ENCODE measurements at places on chromosomes 6 and 20.
A peak's percentile ranks its signal among the peaks of the same experiment; 100 is the strongest.

DNA sequence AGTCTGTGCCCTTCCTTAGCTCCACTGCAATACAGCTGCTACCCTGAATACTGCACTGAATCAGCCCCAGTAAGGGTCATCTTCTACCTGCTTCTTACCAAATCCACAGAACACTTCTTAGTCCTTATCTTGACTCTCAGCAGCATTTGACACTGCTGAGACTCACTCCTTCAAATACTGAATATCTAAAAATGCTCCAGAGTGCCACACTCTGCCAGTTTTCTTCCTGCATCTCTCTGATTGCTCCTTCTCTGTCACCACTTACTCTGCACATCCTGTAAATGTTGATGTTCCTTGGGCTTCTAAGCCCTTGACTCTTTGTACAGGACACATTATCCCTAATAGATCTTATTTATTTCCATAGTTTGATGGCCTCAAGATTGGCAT is 19.8 kb downstream of the MAN1A1 start:
- DNase-seq = no peak

- DNase-seq = no peak
Measured at GRCh38 chr6:148027201-148027600, 315.4 kb upstream of the SASH1 start.

- no peak for DNase-seq
Measured at GRCh38 chr20:50034567-50035180, 51.9 kb downstream of the SNAI1 start.

DNA sequence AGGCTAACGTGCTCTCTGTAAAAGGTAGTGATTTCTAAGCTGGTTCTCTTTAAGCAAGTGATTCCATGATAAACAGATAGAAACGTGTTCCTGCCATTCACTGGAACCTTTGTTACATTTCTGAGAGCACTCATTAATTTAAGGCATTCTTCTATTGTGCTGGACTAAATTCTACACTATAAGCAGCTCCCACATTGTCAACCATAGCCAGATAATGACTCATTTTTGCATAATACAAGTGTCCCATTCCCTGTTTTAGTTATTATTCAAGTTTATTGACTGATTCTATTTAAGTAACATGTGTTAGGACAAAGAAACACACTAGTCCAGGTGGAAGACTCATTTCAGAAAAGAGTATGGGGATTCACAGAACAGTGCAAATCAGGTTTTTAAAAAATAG is 13.5 kb upstream of the XRN2 start:
- DNase-seq = no peak

DNA sequence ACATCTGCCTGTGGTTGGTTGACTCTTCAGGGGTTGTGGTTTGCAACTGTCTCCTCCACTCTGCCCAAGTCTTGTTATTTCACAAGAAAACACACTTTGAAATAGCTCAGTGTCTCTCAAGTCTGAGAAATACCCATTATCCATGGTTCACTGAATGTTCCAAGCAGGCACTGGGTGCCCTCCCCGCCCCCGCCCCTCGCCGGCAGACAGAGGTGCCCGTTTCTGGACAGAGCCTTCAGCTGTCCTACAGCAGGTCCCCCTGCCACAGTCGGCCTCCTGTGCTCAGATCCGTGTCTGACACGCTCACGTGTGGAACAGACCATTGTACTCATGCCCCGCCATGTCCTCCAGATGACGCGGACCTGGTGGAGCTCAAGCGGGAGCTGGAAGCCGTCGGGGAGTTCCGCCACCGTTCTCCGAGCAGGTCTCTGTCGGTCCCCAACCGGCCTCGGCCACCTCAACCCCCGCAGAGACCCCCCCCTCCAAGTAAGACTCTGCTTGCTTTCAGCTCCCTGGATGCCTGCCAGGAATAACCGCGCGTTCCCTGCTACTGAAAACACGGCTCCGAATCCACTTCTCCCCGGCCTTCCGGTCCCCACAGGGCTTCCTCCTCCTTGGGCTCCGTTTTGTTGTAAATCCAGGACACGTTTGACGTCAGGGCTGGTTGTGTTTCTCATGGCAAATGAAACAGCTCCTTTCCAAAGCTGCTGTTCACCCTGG is 81.4 kb downstream of the SERAC1 start:
- DNase-seq = no peak

- no peak for DNase-seq
Measured at GRCh38 chr20:4569092-4569491, 152.6 kb upstream of the PRND start.

GRCh38 chr6:50850223-50851048 is 31.8 kb downstream of the TFAP2B start:
- no peak for DNase-seq

DNA sequence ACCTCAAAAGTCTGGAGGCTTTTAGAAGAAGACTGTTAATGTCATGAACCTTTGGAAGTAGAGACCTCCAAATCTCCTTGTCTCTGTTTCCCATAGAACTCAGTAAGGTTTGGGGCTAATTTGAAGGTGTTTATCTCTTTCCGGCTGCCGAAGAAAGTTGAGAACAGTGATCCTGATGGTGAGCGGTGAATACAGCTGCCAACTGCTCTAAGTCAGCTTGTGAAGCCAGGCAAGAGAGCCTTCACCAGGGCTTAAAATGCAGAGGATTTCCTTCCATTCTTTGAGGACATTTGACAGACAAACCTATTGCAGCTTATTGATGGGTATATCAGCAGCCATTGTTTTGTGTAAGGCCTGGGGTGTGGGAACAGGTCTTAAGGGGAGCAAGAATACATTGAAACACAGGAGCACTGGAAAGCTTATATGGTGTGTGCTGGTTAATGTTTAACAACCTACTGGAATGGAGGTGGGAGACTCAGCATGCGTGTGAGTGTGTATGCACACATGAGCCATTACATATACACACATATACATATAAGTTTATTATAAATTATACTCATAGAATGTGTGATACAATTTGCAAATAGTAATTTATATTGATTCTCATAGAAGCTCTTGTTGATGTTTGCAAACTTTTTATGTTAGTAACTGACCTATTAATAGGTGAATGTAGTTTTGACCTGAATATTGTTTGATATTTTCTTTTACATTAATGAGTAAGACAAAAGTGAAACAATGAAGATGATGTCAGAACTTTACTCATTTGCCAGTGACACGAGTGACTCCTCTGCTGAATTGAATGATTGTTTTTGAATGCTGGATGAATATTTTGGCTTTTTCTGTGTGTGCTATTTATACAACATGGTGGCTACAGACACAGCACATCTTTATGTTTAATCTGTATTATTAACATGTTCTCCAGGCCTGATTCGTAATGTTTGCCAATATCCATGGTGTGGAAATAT is 18.1 kb downstream of the PLEKHG1 start:
- DNase-seq = no peak

GRCh38 chr6:145485288-145485687 is 250.0 kb downstream of the EPM2A start:
- DNase-seq = no peak

DNA sequence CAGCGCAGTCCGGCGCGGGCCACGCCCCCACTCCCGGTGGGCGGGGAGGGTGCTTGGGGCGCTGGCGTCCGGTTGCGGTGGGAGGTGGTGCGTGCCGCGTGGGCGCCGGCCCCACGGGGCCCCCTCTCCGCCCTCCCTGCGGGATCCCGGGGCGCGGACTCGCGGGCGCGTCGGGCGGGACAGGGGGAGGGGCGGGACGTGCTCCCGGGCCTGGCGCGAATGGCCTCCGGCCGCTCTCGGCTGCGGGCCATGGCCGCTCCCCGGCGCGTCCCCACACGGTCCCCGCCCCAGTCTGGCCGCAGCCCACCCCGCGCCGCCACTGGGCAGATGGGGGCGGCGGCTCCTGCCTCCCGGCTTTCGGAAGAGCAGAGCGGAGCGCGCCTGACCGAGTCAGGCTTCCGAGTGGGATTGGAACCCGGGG is 771 bp upstream of the PPP1R3G start:
- no peak for DNase-seq

DNA sequence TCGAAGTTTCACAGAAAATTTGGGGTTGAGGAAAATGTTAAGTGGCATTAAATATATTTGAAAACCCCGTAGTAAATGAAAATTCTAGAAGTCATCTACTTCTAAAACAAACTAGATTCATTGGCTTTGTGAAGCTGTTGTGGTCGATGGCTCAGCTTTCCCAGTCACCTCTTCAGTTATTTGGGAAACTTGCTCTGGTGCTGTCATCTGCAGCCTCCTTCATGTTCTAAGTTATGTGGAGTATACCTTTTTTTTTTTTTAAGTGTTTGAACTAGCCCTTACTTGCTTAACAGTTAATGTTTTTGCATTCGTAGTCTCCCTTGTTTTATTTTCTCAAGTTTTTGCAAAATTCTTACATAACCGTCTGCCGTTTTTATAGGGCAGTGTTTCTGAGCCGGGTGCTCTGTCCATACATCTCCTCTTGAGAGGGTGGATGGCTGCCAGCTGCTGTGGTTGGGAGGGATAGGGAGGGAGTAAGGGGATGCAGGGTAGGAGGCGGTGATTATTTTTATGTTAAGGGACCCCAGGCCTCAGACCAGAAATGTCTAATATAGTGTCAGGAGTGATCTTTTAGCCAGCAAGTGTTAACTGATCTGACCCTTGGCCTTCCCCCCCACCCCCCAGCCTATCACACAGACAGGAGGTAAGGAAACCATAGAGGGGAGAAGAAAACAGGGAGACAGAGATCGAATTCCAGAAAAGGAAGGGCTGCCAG is 7.1 kb downstream of the RREB1 start:
- DNase-seq = no peak

DNA sequence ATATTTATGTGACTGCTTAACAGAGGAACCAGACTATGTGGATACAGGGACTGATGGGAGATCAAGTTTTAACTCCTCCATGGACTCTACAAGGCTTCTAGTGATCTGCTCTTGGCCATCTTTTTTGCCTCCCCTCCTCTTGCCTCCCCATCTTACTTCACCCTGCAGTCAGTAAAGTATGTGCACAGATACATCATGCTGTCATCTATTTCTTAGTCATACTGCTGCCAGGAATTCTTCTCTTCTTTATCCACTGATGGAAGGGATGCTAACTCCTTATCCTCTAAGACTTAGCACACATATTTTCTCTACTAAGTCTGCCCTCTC is 27.6 kb upstream of the FAM83C start:
- DNase-seq = no peak

GRCh38 chr6:22651731-22652130 is 82.4 kb downstream of the HDGFL1 start:
- DNase-seq = no peak

- DNase-seq = no peak
Measured at GRCh38 chr20:61948586-61949362, 116.9 kb downstream of the TAF4 start.

GRCh38 chr6:134724771-134725340 is 225.0 kb downstream of the ALDH8A1 start:
- no peak for DNase-seq

GRCh38 chr6:32129297-32130088 is 595 bp downstream of the FKBPL start:
- DNase-seq = no peak

- DNase-seq = no peak
Measured at GRCh38 chr6:150930841-150931240, 65.3 kb downstream of the MTHFD1L start.

DNA sequence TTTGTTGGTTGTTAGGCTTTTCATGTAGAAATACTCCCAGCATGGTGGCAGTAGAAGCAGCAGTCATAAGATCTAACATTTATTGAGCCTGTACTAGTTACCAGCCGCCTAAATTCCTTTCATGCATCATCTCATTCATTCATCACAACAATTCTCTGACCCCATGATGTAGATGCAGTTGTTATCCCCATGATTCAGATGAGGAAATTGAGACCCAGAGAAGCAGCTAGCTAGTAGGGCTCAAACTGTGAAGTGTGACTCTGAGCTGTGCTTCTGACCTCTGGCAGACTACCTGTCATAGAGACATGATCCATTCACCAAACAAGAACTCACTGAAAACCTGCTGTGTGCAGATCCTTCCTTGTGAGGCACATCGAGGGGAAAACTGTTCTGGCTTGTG is 16.9 kb downstream of the RREB1 start:
- no peak for DNase-seq

- DNase-seq = no peak
Measured at GRCh38 chr6:116779573-116780164, 14.2 kb upstream of the FAM162B start.

GRCh38 chr6:41302638-41303037 is 16.2 kb upstream of the TREM1 start:
- DNase-seq = no peak

GRCh38 chr6:86964029-86964579 is 26.8 kb downstream of the HTR1E start:
- DNase-seq = no peak

DNA sequence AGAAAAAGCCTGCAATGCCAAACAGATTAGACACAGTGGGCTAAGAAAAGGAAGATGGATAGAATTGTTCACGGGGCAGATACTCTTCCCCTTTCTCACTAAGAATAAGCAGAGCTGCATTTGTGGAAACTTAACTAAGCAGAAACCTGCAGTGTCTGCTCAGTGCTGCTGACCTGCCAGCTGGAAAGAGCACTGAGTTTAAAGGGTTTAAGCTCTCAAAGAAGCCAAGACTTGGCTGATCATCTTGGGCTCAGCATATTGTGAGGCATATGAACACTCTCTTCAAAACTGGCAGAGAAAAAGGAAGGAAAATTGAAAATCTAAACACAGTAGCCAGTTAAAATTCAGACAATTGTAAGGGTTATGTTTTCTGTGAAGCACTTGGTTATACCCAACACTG is 711.1 kb upstream of the EPHA7 start:
- DNase-seq = peak; percentile 15

DNA sequence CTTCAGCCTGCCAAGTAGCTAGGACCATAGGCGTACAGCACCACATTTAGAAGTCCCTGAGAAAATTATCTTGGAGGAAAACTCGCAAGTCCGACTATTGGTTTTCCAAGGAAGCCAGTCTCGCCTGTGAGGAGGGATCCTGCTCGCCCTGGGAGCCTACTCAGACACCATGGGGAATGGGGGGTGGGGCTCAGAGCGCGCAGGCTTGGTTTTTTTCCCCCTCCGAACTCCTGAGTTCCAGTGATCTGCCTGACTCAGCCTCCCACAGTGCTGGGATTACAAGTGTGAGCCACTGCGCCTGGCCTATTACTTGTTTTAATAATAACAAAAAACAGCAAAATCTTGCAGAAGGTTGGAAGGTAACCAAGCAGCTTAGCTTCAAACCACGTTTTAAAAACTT is 153.7 kb downstream of the OR2B2 start:
- no peak for DNase-seq

DNA sequence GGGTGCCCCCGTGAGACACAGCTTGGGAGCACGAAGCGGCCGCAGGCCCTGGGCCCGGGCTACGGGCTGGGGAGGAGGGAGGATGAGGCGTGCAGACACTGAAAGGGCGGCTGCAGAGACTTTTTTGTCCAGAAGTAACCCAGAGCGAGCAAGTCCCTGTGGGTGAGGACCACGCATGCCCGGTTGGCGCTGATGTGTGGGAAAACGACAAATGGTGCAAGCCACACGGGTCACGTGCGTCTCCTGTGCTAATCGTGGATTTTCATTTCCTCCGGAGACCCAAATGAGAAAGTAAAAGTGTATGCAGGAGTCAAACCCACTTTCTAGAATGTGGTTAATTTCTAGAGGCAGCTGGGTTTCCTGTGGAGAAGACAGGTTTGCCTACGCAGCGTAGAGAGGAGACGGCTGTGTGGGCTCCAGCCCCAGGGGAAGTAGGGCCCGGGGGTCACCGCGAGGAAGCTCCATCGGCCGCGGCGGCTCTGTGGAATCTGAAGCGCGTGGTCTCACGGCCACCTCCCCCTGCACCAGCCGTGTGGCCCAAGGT is 19.0 kb downstream of the DLL1 start:
- no peak for DNase-seq

GRCh38 chr20:2932498-2932897 is 59.2 kb downstream of the PTPRA start:
- no peak for DNase-seq

Measured in amygdala (tissue), 56 donors.